ENCODE measurements at places on chromosomes 7 and 10.

- no peak for DNase-seq
These were observed 10.6 kb downstream of the GPR146 start for GRCh38 chr7:1054861-1055450.

GRCh38 chr10:127921753-127922145 is 14.8 kb downstream of the PTPRE start:
- DNase-seq: no peak

- DNase-seq: no peak
These were observed 14.7 kb downstream of the TMEM236 start for GRCh38 chr10:17766731-17767130.

GRCh38 chr7:123275036-123275753 is 75.4 kb upstream of the SLC13A1 start:
- DNase-seq: no peak

DNA sequence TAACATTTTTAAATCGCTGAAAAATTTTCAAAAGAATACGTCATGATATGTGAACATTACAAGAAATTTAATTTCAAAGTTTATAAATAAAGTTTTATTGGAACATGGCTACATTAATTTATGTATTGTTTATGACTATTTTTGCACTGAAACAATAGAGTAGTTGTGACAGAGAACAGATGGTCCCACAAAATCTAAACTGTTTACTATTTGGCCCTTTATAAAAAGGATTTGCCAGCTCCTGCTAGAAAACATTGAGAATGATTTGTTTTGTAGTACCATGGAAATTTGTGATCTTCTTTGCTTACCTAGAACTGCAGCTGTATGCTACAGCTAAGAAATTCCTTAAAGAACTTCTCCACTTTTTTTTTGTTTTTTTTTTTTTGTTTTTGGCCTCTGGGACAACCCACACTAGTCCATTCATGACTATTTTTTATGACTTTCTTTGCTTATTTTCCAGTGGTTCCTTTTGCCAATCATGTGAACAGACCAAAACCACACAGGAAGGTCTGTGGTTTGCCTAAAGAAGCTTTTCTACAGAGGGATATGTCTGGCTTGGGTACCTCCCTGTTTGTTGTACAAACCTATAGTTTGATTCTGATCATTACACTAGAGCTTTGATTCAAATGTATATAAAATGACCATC is 55.7 kb downstream of the ST7 start:
- no peak for DNase-seq

DNA sequence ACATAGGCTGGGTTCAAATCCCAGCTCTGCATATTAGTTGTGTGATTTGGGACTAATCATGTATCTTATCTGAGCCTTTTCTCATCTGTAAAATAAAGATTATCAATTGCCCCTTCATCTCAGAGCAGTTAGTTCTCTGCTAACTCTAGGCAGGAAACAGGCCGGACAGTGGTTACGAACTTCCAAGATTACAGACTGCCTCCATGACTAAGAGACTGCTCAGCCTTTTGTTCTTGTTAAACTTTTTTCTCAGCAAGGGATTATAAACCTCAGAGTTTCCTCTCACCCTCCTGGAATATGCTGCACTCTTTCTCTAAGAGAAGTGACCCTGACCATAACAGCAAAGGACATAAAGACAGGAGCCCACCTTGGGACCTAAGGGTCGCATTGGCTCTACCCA is 52.5 kb upstream of the NFKB2 start:
- DNase-seq: no peak

GRCh38 chr7:152462995-152463708 is 27.3 kb upstream of the KMT2C start:
- DNase-seq: peak; percentile 26

GRCh38 chr7:79091661-79092060 is 361.8 kb downstream of the MAGI2 start:
- DNase-seq: no peak

DNA sequence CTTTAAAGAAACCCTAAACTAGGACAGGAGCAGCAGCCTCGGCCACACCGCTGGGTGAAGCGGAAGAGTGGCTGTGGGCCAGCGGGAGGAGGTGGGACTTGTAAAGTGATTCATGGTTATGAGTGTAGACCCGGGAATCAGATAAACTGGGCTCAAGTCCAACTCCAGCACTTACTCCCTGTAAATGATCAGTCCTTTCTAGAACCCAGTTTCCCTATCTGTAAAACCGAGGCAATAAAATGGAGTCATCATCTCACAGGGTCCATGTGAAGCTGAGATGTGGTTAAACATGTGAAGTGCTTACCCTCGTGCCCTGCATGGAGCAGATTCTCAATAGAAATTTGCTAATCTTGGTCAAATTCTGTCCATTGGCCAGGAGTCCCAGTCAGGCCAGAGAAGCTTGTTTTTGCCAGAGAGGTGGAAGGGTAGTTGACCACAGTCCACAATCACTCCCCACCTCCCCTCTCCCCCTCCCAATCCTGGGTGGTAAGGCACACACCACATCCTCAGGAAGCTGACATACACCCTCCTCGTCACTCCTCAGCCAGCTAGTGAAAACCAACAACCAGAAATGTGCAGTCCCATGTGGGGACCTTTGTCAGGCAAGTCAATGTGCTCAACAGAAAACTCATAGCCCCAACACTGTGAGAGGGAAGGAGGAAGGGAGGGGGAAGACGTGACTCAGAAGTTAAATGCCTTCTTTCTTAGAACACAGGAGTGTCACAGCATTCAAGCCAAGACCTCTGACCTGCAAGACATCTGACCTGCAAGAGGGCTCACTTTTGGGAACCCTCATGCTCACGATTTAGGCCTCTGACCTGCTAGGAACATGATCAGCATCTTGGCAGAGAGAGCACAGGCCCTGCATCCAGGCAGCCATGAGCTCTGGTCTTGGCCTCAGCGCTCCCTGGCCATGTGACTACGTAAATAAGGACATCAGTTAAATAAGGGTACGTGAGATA is 145.1 kb downstream of the PLXNA4 start:
- peak; percentile 80 for DNase-seq

GRCh38 chr7:151349507-151349853 is 7.9 kb downstream of the NUB1 start:
- no peak for DNase-seq

DNA sequence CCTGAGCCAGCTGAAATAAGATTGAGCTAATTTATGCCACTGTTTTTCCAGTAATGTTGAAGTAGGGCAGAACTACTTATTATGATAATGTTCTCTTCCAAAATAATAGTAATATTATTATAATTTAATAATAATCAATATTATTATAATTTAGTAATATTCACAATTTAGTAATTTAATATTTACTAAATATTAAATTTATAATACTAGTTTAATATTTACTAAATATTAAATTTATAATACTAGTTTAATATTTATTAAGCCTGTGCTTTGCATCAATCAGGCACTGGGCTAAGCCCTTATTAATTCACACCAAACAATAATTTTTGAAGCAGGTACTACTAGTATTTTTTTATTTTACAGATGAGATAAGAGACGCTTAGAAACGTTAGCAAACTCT is 170.1 kb downstream of the BBS9 start:
- no peak for DNase-seq

DNA sequence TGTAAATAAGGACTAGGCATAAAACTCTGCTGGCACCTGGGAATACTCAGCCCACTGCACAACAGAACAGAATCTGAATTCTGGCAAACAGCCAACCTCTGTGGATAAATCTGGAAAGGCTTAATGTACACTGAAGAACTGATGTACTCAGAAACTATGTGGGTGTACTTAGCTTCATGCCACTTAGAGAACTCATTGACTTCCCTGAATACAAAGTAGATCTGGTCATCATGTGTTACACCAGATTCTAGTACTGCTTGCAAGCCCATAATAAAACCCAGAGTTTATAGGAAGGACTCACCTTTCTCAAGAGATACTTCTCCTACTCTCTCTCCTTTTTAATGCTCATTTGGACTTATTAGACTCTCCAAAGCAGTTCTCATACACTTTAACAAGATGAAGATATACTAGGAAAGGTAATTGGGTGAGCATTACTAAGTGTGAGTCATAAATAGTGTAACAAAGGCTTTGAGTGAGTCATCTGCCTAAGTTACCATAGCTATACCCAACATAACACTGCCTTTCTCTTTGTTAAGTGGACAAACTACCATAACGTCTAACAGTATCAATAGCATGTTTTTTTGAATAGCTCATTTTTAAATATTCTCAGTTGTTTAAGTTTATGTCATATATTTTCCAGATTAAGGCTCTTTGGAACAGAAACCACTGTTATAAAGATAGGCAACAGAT is 309.1 kb downstream of the MDFIC start:
- peak; percentile 85 for DNase-seq

GRCh38 chr10:84398696-84399095 is 70.3 kb downstream of the CCSER2 start:
- no peak for DNase-seq

DNA sequence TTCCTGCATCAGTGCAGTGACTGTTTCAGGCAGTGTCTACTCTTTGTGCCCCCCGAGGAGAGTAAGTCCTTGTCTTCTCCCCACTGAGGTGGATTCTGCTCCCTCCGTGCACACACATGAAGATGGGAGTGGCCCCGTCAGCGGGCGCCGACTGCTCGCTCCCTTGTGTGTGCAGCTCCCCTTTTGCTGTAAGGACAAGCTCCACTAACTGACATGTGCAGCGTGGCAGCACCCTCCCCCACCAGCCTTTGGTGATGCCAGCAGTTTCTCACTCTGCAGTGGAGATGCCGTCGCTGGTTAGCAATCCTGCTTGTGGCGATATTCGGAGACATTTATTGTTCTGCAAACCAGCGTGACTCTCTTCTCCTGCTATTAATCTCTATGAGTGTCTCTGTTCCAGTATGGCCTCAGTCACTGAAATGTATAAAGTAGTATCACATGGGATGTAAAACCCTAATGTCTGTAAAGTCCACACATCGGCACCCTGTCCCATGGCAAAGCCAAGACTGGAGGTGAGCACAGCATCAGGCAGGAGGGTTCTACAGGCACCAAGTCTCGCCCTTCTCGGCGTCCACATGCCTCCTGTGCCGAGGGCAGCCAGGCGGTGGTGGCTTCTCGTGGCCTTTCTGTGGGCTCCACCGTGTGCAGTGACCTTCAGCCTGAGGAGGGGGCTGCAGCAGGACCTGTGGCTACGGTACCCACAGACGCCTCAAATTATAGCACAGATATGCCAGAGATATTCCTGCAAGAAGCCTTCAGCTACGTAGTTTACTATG is 202.7 kb downstream of the EBF3 start:
- DNase-seq: no peak

DNA sequence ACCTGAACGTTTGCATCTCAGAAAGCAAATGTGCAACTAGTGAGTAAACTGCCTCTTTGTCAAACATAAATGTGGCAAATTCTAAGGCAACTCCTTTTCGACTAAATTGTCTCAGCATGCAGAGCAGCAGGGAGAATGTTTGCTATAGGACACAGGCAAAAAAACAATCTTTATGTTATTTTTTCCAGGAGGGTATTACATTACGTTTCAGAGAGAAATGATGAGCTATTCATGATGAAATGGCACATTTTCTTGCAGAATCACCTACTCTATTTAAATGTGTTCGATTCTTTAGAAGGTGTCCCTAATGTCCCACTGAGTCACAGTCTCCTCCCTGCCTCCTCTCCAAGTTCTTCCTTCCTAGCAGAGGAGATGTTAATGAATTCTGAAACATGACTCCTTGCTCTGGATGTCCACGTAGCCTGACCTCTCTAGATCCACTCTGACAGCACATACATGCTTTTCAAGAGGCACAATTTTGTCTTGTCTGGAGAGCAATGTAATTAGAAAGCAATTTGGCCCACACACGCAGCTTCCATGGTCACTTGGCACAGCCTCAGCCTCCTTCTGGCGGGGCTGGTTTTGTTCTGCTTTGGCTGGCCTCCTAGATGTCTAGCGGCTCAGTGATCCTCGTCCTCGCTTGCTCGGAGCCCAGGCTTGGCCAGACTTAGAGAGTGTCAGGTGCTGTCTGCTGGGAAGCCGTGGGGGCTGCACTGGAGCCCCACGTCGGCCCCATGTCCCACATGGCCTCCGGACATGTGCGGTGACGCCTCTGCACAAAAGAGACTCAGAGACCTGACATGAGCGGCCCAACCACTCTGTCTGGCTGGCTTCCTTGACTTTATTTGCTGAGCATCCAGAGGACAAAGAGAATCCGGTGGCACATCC is 125.7 kb upstream of the ZNF438 start:
- DNase-seq: no peak

GRCh38 chr7:42198296-42198695 is 38.7 kb downstream of the GLI3 start:
- no peak for DNase-seq

DNA sequence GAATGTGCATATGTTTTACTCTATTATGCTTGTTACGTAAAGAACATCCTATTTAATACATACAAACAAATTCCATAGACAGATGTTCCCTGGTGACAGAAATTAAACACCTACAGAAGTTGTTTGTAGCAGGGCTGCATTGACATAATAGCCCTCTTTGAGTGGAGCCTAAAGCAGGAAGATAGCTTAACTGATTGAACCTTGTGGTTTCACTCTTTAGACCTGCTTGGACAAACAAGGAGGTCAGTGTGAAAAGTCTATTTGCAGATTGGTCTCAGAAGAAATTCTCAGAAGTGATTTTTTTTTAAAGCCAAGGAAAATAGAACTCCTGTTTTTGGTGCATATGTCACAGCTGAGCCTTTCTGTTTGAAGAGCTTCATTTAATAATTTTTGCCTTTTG is 121.3 kb downstream of the PPP1R9A start:
- DNase-seq: no peak

DNA sequence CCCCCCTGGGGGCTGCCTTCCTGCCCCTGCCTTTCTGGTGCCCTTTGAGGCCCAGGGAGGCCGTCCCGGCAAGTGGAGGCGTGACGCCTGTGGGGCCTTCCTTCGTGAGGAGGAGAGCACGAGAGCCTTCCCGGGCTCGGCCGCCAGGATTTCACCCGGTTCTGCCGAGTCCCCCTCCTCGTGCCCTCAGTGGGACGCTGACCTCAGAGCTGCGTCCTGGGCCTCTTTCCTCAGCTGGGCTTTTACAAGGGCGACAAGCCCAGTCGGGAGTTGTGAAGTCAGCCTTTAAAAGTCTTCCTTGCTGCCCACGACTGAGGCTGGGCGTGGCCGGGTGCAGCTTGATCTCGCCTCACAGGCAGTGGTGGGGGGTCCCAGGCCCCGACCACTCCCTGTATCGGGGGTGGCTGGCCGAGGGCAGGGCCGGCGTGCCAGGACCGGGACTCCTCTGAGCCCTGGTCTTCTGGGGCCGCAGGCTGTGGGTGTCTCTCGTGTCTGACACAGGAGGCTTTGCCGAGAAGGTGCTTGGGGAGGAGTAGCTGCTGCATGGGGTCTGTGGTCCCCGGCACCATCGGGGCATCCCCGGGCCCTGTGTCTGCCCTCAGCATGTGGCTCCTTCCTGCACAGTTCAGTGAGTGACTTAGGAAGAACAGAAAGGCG is 41.8 kb downstream of the FAM20C start:
- DNase-seq: no peak

GRCh38 chr10:48506147-48506917 is 98.5 kb downstream of the ARHGAP22 start:
- DNase-seq: no peak

- no peak for DNase-seq
These were observed 116.4 kb upstream of the NFE2L3 start for GRCh38 chr7:26035552-26035951.

- no peak for DNase-seq
These were observed 122.8 kb downstream of the THSD7A start for GRCh38 chr7:11709196-11709595.

GRCh38 chr7:22476824-22477223 is 23.2 kb downstream of the STEAP1B start:
- DNase-seq: no peak
